Daoy (cell line): ENCODE measurements at places on chromosomes 1 and 21. TPM values are rescaled to one million over a fixed set of nuclear protein-coding genes. Genes with fewer than 3 reads are reported as not detected.

Gene ZNF695
- 7.3 and 8.6 TPM in 2 replicates for total RNA-seq

- DNase-seq = peak; percentile 15
Measured at GRCh38 chr1:58816747-58817221, 32.9 kb upstream of the JUN start.

DNA sequence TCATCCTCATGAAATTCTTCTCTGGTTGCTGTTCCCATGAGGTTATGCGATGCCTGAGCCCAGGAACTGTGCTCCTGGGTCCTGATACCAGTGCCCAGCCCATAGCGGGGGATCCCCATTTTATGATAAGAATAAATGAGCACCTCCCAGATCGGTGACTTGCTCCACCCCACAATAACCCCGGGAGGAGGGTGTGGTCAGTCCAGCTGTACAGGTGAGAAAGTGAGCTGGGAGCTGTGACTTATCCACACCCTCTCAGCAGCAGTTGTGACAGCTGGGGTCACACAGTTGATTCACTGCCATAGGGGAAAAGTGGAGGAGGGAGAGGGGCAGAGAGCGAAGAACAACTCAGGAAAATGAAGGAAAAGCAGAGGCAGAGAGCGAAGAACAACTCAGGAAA is 33.4 kb downstream of the OR2G3 start:
- DNase-seq = no peak

Gene HORMAD1
- total RNA-seq = not detected in 2 replicates

Gene STPG1
- 2.2 and 10.1 TPM in 2 replicates for total RNA-seq

GRCh38 chr1:73783352-73783751 is 414.6 kb downstream of the LRRIQ3 start:
- DNase-seq = no peak

Gene ST6GALNAC5
- total RNA-seq = 0.21 and 0.29 TPM in 2 replicates

DNA sequence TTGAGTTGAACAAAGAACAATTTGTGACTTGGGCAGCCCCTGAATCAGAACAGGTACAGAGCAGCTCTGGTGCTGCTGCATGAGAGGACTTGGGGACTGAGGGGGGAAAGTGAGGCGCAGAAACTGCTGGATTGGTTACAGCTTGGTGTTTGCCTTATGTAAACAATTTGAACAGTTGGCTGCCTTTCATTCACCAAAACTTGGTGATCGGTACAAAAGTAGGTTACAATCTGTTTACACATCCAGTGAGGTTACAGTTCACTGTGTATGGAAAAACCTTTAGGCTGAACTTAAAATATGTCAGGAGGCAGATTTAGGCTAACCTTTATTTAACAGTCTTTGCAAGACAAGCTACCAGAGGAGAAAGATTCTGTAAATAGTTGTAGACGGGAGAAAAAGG is 28.6 kb upstream of the MTR start:
- DNase-seq = no peak

DNA sequence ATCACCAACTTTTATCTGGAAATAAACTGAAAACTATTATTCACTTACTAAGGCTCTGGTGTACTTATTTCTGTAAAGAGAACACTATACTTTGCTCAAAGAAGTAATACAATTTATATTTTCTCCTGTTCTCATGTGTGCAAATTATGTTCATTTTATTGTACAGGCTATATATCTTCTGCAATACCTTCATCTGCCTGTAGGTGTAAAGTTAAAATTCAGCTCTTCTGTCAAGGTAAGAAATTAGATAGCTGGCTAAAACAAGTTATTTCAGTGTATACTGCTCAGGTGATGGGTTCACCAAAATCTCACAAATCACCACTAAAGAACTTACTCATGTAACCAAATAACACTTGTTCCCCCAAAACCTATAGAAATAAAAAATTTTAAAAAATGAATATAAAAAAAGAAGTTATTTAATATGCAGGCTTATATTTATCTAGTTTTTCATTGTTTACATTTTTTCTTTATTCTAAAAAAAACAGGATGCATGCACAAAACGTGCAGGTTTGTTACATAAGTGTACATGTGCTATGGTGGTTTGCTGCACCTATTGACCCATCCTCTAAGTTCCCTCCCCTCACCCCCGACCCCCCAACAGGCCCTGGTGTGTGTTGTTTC is 81.5 kb downstream of the PTGER3 start:
- DNase-seq = no peak

- DNase-seq = peak; percentile 37
Measured at GRCh38 chr1:21901473-21901847, 35.6 kb downstream of the HSPG2 start.

DNA sequence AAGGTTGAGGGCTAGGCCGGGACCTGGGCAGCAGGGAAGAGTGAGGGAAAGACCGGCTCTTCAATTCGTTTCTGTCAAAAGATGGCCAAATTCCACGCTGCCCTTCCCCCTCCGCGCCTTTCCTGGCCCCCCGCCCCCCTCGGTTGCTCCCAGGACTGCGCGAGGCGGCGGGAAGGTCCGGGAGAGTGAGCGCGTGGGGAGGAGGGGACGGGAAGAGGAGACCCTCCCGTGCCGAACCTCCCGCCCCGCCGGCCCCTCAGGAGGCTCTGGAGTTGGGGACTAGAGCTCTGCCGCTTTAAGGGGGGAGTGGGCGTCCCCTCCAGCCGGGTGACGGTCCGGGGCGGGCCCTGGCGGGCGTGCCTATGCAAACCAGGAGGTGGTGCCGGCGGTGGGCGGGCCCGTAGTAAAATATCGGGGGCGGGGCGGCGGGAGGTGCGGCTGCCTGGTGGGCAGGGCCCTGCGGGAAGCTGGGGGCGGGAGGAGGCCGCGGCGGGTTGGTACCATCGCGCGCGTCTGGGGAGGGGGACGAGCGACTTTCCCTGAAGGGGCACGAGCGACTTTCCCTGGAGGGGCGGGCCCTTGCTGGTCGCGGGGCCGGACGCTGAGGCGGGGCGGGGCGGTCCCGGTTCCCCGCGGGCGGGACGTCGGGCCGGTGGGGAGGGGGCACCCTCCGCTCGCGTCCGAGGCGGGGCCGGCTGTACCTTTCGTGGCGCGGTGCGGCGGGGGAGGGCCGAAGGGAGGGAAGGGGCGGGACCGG is 58.2 kb downstream of the BCL9 start:
- peak; percentile 96 for DNase-seq

Gene FCRL5
- total RNA-seq = not detected in 2 replicates

DNA sequence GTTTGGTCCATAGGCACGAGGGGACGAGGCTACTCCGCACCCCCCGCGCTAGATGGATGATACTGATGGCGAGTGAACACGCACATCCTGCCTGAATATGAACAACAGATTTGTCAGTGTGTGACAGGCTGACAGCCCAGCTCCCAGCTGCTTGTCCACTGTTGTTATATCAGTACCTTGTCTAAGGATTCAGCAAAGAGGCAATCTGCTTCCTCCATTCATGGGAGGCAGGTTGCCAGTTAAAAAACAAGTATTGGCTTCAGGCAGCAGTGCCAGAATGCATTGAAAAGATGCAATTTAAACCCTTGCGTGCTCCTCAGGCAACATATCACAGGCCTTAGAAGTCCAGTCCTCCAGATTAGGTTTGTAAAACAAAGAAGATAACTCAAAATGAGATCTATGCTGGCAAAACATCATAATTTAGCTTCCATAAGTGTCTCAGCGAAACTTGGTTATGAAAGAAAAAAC is 223.3 kb downstream of the GPATCH2 start:
- DNase-seq = peak; percentile 23

GRCh38 chr1:185608177-185608576 is 126.0 kb upstream of the HMCN1 start:
- no peak for DNase-seq

DNA sequence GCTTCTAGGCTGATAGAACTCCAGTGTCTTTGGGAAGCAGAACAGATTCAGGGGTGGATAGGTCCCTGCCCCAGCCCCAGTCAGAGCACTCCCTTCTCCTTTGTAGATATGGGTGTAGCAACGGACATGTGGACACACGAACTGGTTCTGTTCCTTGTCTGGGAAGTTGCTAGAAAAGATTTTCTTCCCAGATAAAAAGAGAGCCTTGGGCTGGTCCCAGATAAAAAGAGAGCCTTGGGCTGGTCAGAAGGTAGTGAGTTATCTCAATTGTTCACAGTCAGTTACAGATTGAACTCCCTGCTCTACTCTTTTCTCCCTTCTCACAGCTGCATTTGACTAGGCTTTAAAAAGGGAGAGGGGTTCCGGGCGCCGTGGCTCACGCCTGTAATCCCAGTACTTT is 7.4 kb upstream of the EFNA1 start:
- no peak for DNase-seq

DNA sequence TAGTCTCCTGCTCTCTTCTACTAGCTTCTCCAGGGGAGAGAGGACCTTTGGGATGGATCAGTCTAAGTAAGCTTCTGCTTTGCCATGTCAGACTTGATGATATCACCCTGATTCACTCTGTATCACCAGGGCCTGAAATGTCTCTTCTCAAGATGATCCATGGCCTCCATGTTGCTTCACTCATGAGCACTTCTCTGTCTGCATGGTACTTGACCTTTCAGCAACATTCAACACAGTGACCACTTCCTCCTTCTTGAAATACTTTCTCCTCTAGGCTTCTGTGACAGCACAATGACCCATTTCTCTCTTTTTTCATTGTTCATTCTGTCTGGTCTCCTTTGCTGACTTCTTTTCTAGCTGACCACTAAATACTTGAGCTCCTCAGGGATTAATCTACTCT is 35.3 kb upstream of the NGF start:
- peak; percentile 55 for DNase-seq

Gene NPHS2
- not detected in 2 replicates for total RNA-seq

GRCh38 chr1:17039522-17039921 is 14.3 kb downstream of the SDHB start:
- no peak for DNase-seq

DNA sequence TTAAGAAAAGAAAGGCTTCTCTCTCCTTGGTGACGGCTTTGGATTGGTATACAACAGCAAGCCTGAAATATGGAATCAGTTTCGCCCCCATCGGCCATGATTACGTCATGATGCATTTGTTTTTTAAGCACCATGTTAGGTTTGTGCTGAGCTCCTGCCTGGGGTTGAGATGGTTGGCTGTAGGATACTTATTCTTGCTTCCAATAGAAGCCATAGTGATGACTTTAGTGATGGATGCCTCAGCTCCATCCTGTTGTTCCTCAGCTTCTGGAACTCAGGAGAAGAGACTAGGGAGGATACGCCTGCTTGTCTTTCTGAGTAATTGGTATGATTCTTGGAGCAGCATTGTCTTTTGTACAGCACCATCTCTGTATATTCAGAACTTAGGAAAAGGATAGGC is 14.7 kb downstream of the XCL1 start:
- DNase-seq = no peak

Gene NEGR1
- 15.8 and 16.3 TPM in 2 replicates for total RNA-seq

DNA sequence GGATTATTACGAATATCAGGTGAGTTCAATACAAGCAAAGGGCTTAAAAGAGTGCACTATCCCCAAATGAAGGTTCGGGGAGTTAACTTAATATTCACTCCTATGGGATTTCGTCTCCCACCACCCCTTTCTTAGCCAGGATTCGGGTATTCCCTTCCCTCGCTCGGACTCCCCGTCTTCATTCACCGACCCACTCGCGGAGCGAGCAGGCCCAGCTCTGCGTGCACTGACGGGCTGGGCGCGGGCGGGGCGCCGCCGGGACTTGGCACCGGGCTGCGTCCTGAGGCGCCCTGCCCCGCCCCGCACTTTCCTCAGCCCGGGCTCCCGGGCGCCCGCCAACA is 7.7 kb upstream of the MPZL1 start:
- DNase-seq = no peak

DNA sequence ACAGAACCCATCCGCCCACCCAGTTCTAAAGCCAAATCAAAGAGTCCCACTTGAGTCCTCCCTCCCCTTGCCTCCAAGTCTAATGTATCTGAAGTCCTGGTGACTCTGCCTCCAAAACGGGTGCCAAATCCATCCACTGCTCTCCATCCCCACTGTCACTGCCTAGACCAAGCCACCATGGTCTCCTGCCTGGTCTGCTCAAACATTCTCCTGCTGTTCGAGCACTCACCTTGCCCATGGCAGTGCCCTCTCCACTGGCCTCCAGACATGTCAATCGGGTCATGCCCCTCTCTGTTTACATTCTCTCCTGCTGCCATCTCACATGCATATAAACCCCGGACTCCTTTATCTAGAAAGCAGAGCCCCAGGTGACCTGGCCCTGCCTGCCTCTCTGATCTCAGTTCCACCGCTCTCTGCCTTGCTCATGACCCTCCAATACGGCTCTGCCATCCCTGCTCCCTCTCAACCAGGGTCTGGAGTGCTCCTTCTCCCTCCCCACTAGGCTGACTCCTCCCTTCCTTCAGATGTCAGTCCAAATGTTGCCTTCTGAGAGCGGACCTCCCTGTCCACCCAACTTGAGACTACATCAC is 32.1 kb upstream of the MX1 start:
- DNase-seq = no peak

DNA sequence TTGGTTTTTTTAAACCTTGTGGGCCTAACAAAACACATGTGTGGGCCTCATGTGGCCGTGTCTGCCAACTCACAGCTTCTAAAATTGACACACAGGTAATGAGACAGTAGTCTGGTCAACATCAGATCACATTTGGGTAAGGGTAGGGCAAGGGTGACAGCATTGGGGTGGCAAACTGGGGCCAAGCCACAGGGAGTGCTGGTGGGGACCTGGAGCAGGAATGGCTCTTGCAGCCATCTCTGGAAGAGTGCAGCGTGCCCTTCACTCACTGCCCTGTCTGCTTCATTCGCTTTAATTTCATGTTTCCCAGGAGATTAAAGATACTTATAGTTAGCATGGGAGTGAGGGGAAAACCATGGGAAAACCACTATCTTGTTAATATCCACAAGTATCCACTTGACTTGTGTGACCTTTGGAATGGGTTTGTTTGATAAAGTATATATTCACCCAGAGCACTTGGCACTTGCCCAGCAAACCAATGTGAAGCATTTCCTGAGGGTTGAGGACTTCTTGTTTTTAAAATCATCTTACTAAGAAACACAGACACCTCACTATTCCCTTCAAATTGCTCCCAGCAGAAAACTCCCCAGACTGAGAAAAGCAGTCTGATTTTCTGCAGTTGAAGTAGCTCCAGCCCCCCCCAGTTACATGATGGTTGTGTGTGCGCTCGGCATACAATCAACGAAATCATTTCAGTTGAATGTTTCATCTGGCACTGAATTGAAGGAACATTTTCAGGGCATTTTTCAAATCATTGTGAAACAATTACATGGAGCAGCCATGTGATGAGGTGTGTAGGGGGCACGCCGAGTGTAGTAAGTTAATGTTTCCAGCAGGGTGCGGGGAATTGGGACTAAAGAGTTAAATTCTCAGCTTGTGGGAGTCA is 175.7 kb downstream of the VPS13D start:
- peak; percentile 18 for DNase-seq

Gene C4BPA
- not detected in 2 replicates for total RNA-seq

- peak; percentile 92 for DNase-seq
Measured at GRCh38 chr1:201503397-201504176, 3.3 kb downstream of the CSRP1 start.

DNA sequence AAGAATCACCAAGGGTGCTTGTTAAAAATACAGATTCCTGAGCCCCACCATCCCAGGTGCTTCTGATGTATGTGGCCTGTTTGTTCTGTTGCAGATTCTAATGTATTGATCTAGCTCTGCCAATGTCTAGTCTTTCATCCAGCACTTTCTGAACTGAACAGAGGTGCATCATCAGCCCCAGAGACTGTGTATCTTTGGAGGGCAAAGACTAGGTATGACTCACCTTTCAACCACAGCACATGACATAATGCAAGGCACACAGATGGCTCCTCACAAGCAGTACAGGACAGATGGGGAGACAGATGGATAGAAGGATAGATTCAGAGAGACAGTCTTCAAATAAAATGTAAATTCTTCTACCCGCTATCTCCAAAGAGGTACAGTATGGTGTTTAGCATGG is 32.3 kb downstream of the CD58 start:
- peak; percentile 78 for DNase-seq

Gene TMEM81
- 0.45 and 2.6 TPM in 2 replicates for total RNA-seq

GRCh38 chr1:44848456-44849181 is 5.6 kb upstream of the PTCH2 start:
- no peak for DNase-seq
